ENCODE measurements at places on chromosomes 2 and 18. TPM values are rescaled to one million over a fixed set of nuclear protein-coding genes. Genes with fewer than 3 reads are reported as not detected.

The PROKR1 gene
- not detected for total RNA-seq

The GALNT14 gene
- 2.2 TPM for total RNA-seq

DNA sequence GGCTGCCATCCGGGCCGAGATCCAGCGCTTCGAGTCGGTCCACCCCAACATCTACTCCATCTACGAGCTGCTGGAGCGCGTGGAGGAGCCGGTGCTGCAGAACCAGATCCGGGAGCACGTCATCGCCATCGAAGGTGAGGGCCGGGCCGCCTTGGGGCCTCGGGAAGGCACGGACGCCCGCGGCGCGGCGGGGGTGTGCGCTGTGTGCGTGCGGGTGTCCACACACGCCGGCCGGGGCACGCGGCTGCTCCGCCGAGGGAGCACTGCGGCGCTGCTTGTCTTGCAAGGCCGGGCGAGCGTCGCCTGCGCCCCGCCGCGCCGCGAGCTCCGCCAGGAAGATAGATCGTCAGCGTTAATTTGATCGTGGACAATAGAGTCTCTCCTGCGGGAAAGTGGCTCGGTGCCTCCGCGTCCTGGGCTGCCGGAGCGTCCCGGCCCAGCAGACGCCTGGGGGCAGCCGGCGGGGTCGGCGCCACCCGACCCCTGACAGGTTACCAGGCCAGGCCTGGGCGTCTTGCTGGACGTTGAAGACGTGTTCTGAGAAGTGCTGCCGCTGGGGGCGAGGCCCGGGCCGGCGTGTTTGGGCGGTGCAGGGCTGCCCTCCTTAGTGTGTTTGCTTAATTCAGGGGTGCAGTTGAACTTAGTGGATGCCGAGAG lies 1.0 kb downstream of the AGAP1 start:
- peak; percentile 70 for DNase-seq

DNA sequence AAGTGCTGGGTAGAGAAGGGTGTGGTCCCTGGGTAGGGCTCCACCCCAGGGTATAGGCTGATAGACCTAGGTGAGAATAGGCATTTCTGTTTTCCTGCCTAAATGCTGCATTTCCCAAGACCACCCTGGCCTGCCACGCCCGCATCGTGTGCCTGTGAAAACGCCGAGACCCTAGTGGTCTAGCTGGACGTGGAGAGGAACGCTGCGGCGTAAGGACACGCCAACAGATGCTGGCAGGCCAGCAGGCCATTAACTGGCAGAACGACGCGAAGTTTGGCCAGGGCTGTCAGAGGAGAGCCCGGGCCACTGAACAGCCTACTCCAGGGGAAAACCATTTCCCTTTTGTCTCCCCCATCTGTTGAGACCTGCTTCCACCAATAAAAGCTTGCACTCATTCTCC lies 373.2 kb upstream of the FIGN start:
- no peak for DNase-seq

DNA sequence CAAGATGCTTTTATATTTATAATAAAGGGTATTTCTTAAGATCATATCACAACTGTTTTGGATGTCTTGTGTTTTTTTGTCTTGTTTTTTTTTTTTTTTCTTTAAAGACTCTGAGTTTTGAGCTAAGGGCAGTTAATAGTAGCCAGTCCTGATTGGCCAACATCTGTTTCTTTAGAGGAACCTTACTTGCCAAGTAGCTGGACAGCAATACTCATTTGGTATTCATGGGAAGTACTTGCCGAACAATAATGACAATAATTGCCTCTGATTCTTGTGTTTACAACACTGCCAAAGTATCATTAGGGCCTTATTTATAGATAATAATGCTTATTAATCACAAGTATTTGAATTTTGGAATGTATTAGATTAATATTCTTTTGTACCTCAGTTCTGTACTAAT lies 17.1 kb upstream of the POU3F3 start:
- DNase-seq = no peak

Measured in hepatocyte (in vitro differentiated cells).